ENCODE measurements at places on chromosomes 12 and 14.

DNA sequence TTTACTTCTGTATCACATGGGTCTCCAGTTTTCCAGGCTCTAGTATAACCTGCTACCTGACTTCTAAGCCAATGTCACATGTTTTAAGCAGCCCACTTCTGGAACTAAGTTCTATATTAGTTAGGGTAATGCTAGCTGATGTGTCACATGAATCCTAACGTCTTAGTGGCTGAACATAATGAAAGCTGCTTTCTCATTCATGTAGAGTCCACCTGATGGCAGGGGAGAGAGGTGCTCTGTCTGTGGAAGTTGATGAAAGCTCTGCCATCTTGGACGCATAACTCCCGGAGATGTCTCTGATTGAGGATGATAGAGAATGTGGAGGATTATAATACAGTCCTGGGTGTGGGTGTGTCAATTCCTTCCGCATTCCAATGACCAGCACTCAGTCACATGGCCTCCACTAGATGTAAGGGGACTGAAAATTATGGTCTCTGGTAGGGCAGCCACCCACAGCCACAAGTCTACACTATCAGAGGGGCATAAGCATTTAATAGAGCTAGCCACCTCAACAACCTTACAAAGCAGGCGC, 234.4 kb upstream of the CRY1 start:
- no peak for DNase-seq

DNA sequence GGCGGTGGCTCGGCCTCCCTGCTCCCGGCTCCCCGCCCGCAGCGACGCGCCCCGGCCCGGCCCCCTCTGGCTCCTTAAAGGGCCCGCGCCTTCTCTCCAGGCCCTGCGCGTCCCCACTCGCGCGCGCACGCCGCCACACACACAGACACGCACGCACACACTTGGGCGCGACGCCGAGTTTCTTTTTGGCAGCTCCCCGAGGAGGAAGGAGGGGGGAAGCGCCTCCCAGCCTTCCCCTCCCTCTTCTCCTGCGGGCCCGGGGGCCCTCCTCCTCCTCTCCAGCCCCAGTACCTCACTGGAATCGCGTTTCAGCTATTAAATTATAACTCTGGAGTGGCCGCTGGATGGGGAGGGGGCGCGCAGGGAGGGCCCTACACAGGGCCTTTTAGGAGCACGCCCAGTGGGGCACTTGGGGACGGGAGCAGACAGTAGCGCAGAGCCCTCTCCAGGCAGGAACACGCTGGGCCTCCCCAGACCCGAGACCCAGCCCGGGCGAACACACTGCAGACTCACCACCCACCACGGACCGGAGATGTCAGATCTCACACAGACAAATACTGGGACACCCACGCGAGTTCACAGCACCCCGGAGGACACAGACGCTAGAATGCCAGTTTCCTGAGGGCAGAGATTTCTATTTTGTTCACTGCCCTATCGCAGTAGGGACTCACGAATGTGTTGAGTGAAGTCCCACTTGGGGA, 411 bp upstream of the NCOR2 start:
- peak; percentile 94 for DNase-seq

DNA sequence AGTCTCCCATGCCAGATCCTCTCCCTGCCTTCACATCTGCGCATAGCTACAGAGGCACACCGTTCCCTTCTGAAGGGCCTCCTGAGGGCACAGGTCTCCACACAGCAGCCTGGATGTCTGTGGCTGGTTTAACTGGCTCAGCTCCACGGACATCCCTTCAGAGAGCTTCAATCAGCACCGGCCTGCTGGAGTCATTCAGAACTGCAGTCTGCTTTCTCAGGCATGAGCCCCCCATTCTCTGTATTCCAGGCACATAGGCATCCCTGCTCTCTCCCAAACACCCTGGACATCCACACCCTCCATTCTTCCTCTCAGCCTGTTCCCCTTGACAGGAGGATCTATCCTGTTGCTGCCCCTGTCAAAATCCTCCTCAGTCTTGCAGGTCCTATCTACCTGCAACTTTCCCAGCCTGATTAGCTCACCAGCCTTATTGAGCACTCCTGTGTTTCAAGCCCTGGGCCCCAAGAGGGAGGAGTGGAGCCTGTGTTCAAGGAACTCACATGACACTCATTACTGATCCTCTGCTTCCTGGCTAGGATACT, 2.9 kb upstream of the DHRS2 start:
- DNase-seq: no peak

DNA sequence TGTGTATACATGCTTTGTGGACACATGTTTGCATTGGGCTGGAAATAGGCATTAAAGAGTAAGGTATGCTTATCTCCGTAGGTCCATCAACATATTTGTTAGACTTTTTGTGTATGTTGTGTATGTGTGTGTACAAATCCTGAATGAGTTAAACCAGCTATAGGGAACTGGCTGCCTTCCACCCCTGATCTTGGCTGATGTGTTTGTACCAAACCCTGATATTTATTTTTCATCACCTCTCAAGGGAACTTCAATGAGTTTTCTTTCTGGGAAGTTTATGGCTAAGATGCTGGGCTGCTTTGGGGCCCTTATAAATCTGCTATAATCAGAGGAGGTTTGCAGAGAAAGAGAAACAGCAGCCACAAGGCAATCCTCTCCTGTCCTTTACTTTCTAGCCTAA, 37.1 kb upstream of the CISTR start:
- DNase-seq: no peak

GRCh38 chr14:32072676-32073075, 4.4 kb upstream of the ARHGAP5 start:
- DNase-seq: no peak

DNA sequence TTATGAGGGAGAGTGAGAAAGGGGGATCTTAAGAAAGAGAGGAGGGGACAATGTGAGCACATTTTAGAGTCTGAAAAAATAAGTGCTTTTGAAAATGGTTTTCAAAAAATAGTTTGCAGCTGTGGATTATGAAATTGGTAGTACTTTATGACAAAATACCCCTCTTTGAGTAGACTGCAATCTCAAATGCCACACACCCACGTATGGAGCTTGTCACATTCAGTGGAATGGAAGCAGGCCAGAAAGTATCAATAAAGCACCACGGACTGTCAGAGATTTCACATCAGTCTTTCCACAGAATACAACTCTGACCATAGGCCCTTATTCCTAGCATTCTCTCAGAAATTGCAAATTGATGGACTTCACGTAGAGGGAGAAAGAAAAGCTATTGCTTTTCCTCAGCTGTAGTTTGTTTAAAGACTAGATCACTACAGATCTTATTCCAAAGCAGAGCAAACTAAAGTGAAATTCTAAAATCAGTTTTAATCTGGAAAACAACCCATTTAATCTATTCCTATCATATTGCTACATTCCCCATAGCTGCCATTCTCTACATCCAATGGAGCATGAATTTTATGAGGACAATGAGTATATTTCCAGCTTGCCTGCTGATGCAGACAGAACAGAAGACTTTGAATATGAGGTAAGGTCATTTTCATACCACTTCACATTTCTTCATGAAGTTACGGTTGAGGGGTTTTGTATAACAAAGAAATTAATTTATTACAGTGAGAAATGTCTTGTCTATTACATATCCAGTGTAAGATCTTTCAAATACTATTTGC, 321.3 kb downstream of the PDZRN4 start:
- DNase-seq: peak; percentile 48

DNA sequence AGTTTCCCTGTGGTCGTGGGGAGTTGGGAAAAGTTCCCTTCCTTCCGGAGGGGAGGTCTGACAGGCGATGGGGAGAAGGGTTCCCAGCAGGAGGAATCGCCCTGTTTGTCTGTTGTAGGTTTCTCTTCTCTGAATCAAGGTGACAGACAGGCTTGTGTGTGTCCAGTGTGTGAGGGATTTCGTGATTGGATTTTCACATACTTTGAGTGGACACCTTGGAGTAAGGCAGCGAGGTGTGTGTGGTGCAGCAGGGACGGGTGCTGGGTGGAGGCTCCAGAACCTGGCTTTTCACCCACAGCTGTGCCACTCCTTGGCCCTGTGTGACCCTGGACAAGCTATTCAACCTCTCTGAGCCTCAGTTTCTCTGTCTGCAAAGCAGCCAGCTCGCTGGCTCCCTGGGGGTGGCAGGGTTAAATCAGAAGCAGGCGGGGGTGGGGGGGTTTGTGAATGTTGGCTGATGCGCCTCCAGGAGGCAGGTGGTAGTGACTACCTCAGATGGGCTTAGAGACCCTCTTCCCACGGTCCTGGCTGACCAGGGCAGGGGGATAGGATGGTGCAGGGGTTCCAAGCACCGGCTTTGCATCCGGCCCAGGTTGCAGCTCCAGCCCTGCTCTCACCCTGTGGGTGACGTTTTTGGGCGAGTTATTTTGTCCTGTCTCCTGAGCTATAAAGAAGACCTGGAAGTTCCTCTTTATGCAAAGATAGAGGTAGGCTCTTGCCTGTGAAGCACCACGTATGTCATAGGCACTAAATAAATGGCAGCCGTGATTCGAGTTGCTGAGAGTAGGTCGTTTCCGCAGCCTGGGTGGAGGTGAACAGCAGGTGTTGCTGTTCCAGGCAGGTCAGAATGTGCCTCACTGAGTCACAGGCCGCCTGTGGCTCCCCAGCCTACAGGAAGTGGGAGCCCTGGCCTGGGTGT, 679 bp downstream of the BDKRB2 start:
- no peak for DNase-seq

- peak; percentile 80 for DNase-seq
Measured at GRCh38 chr12:49672301-49673217, 34.6 kb downstream of the FMNL3 start.

DNA sequence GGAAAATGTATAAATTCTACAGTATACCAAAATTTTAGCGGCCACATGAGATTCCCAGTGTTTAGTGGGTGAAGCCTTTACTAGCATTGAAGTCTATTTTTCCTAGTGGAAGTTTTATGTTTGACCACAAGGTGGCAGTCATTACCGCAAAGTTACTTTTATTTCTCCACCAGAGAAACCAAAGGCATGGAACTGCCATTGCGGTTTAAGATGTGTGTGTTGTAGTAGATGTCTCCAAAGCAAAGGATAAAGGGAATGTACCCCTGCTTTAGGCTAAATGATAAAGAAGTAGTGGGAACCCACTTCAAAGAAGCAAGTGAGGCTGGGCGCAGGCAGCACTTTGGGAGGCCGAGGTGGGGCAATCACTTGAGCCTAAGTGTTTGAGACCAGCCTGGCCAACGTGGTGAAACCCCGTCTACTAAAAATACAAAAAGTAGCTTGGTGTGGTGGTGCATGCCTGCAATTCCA, 140.5 kb downstream of the PRKCH start:
- DNase-seq: peak; percentile 80

GRCh38 chr14:52080808-52081755, 12.2 kb upstream of the NID2 start:
- no peak for DNase-seq

- DNase-seq: peak; percentile 25
Measured at GRCh38 chr12:131599190-131600159, 111.4 kb upstream of the SFSWAP start.

DNA sequence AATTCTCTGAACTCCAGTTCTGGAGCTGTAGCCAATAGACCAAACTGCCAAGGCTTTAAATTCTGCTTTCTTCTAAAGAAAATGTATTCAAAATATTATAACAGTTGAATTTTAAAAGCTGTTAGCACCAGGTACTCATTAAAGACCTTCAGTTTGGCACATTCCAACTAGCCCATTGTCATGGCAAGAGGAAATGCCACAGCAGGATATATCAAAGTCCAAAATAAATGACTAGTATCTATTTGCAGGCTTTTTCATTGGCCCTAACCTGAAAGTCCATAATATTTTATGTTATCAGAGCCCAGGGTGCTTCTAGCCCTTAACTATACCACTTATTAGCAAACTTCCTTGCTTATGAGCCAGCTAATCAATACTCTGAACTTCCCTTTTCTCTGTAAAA, 3.1 kb upstream of the RIC8B start:
- no peak for DNase-seq

- DNase-seq: peak; percentile 49
Measured at GRCh38 chr12:64713376-64713775, 45.8 kb downstream of the GNS start.

GRCh38 chr12:125091401-125091800, 26.2 kb downstream of the AACS start:
- DNase-seq: no peak

DNA sequence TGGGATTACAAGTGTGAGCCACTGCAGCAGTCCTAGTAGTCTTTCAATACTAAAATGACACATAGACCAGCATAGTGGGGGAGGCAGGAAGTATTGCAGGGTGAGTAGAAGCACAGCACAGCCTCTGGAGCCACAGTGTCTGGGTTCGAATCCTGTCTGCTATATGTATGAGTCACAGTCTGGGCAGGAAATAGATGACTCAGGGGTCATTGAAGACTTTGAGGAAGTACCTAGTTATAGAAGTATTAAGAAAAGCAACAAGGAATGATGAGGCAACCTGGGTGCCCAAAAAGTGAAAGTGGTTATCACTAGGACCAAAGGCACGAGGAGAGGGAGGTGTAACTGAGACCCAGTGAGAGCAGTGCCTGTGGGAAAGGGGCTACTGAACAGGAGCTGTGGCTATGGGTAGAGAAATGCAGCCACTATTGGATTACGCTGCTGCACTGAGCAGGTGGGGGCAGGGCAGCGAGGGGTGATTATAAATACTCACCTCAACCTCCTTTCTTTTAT, 124.0 kb downstream of the PDE3A start:
- peak; percentile 53 for DNase-seq

GRCh38 chr12:63103494-63104131, 47.4 kb downstream of the AVPR1A start:
- peak; percentile 34 for DNase-seq

DNA sequence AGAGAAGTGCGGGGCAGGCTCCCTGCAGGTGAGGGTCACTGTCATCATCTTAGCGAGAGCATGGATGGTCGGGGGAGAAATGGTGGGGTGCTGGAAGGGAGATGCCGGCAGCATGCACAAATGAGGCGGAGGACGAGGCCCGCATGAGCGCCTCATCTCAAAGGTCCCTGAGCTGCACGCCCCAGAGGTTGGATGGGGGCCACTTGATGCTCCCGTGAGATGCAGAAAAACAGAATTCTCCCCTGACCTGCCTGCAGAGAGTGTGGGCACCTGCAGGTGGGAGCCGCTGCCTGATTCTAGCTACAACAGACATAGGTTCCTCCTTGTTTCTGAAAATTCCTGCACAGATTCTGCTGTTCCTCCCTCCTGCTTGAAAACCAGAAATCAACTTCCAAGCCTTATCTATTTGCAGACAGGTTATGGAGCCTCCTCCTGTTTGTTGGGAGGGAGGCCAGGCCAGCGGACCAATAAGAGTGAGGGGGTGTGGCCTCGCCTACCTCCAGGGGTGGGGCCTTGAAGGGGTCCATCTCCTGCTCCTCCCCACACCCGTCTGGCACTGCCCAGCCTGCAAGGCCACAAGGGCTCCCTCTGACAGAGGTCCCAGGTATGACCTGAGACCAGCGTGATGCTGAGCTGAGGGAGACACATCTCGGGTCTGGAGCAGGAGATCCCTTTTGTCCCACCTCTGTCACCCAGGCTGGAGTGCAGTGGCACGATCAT, 67.2 kb downstream of the KDM2B start:
- DNase-seq: no peak

DNA sequence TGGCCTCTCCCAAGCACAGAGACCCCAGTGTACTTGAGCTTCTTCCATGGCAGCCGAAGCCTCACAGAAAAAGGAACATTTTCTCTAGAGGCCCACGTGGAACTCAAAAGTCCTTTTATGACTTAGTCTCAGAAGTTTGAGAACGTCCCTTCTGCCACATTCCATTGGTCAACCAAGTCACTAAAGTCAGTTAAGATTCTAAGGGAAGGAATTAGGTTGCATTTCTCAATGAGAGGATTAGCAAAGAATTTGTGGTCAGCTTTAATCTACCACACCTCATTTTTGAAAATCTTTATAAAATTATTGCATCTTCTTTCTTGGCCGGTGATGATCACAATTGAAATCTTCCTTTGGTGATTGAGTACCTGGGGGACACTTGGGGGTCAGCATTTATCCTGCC, 279.9 kb upstream of the TBX3 start:
- no peak for DNase-seq

Data from suppressor macrophage treated with lipopolysaccharide for 4 hours (primary cell).